H1 (cell line): ENCODE measurements at places on chromosomes 13 and 19. TPM values are rescaled to one million over a fixed set of nuclear protein-coding genes. Genes with fewer than 3 reads are reported as not detected.

DNA sequence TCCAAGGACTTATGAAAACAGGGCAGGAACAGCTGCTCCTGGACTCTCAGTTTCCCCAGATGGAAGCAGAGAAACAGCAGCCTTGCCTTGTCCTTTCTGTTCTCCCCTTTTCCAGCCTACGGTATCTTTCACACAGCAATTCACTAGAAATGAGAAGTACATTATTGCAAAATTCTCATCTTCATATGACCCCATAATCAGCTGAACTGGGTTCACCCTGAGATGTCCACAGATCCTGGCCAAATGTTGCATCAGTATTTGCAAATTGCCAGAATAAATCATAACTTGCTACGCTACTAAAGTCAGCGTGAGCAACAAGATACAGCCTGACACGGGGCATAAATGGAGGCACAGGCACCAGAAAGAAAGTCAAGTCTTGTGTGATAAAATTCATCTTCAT is 16.1 kb downstream of the VSTM1 start:
- no peak overlapping the region for H3K27ac ChIP-seq
- no peak overlapping the region for H3K4me3 ChIP-seq
- no peaks in the 10 kb centered on the region for H3K4me1 ChIP-seq
- H3K27me3 ChIP-seq: no peaks in the 10 kb centered on the region

- DNase-seq: no peak
- no peak overlapping the region for H3K4me3 ChIP-seq
- H3K4me1 ChIP-seq: no peaks in the 10 kb centered on the region
- no peaks in the 10 kb centered on the region for H3K36me3 ChIP-seq
- H3K27me3 ChIP-seq: no peaks in the 10 kb centered on the region
- H3K27ac ChIP-seq: no peak overlapping the region
Measured at GRCh38 chr13:81021284-81021840, 680.4 kb upstream of the SPRY2 start.

Gene AMER2
- polyA plus RNA-seq: 0.14 and 0.16 TPM in 2 replicates

GRCh38 chr13:99191336-99191899 is 9.2 kb upstream of the UBAC2 start:
- H3K4me1 ChIP-seq: no peaks in the 10 kb centered on the region
- no peaks in the 10 kb centered on the region for H3K36me3 ChIP-seq
- H3K27me3 ChIP-seq: no peaks in the 10 kb centered on the region; the same call in 1 of the 2 replicates
- H3K4me3 ChIP-seq: no peak overlapping the region
- DNase-seq: no peak

DNA sequence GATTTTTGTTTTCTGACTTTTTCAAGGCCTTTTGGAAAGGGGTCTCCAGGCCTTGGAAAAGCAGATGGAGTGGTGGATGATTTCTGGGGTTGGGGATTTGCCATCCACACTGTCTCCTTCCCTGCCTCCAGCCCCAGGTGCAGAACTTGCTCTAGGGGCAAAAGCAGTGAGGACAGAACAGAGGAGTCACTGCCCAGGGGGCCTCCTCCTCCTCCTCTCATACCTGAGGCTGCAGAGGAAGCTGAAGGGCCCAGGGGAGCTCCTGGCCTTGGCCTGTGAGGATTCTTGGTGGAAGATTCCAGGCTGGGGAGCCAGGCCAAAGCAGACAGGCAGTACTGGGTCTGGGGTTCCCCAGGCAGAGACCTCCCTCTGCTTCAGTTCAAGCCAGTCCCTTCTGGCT is 52.3 kb upstream of the URI1 start:
- H3K36me3 ChIP-seq: no peaks in the 10 kb centered on the region
- no peak for DNase-seq
- no peak overlapping the region for H3K4me3 ChIP-seq
- H3K4me1 ChIP-seq: no peaks in the 10 kb centered on the region
- no peak overlapping the region for H3K27ac ChIP-seq

GRCh38 chr13:43986421-43986981 is 106.8 kb downstream of the LACC1 start:
- H3K27ac ChIP-seq: no peak overlapping the region
- DNase-seq: no peak
- H3K27me3 ChIP-seq: no peaks in the 10 kb centered on the region
- no peaks in the 10 kb centered on the region for H3K36me3 ChIP-seq

DNA sequence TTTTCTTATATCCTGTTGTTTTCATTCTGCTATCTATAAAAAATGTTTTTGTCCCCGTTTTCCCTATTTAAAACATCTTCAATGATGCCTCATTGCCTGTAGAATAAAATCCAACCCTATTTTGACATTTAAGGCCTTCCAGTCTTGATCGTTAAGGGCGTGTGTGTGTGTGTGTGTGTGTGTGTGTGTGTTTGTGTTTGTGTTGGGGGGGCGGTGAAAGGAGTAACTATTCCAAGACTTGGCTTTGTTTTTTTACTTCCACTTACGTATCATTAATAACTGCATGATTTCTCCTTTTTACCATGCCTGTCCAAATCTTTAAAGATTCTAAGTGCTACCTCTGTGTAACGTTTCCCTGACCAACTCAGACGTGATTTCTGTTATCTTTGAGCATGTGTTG is 784 bp downstream of the PIBF1 start:
- H3K27me3 ChIP-seq: no peaks in the 10 kb centered on the region
- H3K4me3 ChIP-seq: peak overlapping the region; percentile 90
- H3K27ac ChIP-seq: no peak overlapping the region
- H3K36me3 ChIP-seq: peaks cover 6% of the 10 kb centered on the region; the same call in 1 of the 2 replicates

DNA sequence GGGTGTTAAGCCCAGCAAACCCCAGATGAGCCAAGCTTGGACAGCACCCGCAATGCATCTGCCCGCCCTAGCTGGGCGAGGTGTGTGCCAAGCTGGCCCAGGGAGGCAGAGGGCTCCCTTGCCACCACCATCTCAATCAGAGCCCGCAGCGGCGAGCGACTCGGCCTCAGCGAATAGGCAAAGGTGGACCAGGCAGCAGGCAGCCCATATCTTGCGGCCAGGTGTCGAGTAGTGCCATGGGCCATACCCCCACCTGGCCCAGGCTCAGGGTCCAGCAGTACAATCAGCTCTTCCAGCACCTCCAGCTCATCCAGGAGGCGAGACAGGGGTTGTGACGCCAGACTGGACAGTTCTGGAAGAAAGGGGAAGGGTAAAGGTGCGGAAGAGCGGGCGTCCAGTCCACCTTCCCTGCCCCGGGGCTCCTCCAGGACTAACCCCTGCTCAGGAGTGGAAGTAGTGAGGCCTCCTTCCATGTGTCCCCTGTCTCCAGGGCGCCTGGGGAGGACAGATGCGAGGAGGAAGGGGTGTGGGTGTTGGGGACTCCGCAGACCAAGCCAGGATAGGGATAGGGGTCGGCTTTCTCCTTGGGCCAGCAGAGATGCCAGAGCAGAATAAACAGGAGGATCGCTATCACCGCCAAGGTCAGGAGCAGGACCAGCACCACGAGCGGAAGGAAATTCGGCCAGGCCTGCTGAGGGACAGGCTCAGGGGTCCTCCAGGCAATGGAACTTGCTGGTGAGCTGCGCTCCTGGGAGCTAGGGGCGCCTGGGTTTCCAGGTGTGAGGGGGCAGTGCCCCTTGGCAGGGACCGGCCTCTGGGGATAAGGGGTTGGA is 2.8 kb downstream of the IGFLR1 start:
- DNase-seq: no peak
- peaks cover 18% of the 10 kb centered on the region; the same call in 1 of the 2 replicates for H3K36me3 ChIP-seq
- 0 out of 2 replicates have a peak, but pooled peaks cover 5% of the 10 kb centered on the region for H3K4me1 ChIP-seq
- peak overlapping the region; percentile 82 for H3K4me3 ChIP-seq
- H3K27me3 ChIP-seq: no peaks in the 10 kb centered on the region

- no peaks in the 10 kb centered on the region for H3K27me3 ChIP-seq
- DNase-seq: peak; percentile 76
- H3K27ac ChIP-seq: peak overlapping the region; percentile 64; the same call in 1 of the 2 replicates
- H3K36me3 ChIP-seq: peaks cover 9% of the 10 kb centered on the region; the same call in 1 of the 2 replicates
- peaks cover 24% of the 10 kb centered on the region for H3K4me1 ChIP-seq
- peak overlapping the region; percentile 91 for H3K4me3 ChIP-seq
Measured at GRCh38 chr13:99969919-99970650, 1.5 kb downstream of the ZIC5 start.

DNA sequence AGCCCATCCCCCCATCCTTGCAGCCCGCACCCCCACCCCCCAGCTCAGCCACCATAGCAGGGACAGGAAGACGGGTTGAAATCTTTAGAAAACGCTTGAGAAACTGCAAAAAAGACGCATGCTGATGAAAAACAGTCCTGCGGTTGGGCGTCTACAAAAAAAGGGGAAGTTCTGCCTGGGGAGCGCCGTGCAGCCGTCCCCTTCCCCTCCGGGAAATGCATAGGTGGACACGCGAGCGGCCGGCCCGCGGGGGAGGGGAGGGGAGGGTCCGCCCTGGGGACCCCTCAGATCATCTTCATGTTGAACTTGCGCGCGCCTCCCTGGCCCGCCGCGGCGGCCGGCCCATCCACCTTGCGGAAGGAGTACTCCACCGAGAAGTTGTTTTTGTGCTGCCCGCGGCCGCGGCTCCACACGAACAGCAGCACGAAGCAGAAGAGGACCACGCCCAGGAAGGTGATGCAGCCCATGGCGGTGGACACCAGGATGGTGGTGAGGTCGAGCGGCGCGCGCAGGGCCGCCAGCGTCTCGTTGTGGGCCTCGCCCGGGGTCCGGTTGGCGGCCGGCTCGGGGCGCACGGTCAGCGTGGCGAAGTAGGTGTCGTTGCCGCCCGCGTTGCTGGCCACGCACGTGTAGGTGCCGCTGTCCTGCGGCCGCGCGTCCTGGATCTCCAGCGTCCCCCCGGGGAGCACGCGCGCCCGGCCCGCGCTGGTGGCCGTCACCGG is 7.9 kb upstream of the PEAK3 start:
- H3K27ac ChIP-seq: no peak overlapping the region
- H3K4me1 ChIP-seq: no peaks in the 10 kb centered on the region
- H3K36me3 ChIP-seq: peaks cover 6% of the 10 kb centered on the region; the same call in 1 of the 2 replicates
- H3K4me3 ChIP-seq: peak overlapping the region; percentile 21
- no peak for DNase-seq

Gene FSD1
- polyA plus RNA-seq: 181 and 194 TPM in 2 replicates

- no peaks in the 10 kb centered on the region; the same call in 1 of the 2 replicates for H3K27me3 ChIP-seq
- peaks cover 1% of the 10 kb centered on the region for H3K4me1 ChIP-seq
- peak overlapping the region; percentile 37; the same call in 1 of the 2 replicates for H3K27ac ChIP-seq
- H3K4me3 ChIP-seq: peak overlapping the region; percentile 88
Measured at GRCh38 chr13:113297370-113298042, 467 bp downstream of the LAMP1 start.

Gene PSG4
- polyA plus RNA-seq: not detected in 2 replicates

Gene ELAVL3
- polyA plus RNA-seq: 0.80 and 1.2 TPM in 2 replicates

DNA sequence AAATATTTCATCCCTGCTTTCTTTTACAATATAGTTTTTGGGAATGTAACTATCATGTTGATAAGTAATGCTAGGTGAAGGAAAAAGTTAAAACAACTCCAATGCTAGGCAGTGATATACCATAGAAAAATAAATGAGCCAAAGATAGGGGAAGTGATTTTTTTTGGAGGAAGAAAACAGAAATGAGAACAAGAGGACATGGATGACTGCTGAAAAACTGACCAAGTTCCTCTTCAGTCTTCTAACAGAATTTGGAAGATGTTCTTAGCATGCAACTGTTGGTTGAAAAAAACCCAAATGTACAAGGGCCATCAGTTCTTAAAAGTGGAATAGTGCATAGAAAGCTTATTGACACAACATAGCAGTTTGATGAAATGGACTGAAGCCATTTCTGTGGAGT is 262.5 kb upstream of the STARD13 start:
- no peak overlapping the region for H3K27ac ChIP-seq
- H3K4me3 ChIP-seq: no peak overlapping the region
- no peaks in the 10 kb centered on the region for H3K27me3 ChIP-seq
- peaks cover 3% of the 10 kb centered on the region for H3K4me1 ChIP-seq
- no peak for DNase-seq

DNA sequence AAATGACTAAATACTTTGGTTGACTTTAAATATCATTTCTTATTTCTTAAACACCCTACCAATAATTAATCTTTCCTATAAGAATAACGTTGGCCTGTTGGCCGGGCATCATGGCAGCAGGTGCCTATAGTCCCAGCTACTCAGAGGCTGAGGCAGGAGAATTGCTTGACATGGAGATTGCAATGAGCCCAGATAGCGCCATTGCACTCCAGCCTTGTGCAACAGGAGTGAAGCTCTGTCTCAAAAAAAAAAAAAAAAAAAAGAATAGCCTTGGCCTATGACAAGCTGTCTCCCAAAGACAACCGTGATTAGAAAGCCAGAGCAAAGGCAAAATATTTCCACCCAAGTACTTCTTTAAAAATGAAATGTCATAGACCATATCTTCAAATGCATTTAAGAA is 24.5 kb upstream of the KCTD4 start:
- H3K4me3 ChIP-seq: no peak overlapping the region
- H3K4me1 ChIP-seq: no peaks in the 10 kb centered on the region
- H3K27me3 ChIP-seq: no peaks in the 10 kb centered on the region
- no peak overlapping the region for H3K27ac ChIP-seq
- H3K36me3 ChIP-seq: no peaks in the 10 kb centered on the region
- no peak for DNase-seq

GRCh38 chr13:80830431-80830830 is 489.5 kb upstream of the SPRY2 start:
- no peaks in the 10 kb centered on the region for H3K27me3 ChIP-seq
- H3K4me1 ChIP-seq: no peaks in the 10 kb centered on the region
- H3K36me3 ChIP-seq: no peaks in the 10 kb centered on the region; the same call in 1 of the 2 replicates
- DNase-seq: no peak

- H3K27me3 ChIP-seq: no peaks in the 10 kb centered on the region
- no peaks in the 10 kb centered on the region; the same call in 1 of the 2 replicates for H3K4me1 ChIP-seq
- no peak overlapping the region for H3K4me3 ChIP-seq
- DNase-seq: no peak
- peaks cover 2% of the 10 kb centered on the region; the same call in 1 of the 2 replicates for H3K36me3 ChIP-seq
- no peak overlapping the region for H3K27ac ChIP-seq
Measured at GRCh38 chr13:78650717-78651083, 8.3 kb downstream of the OBI1 start.

- H3K27ac ChIP-seq: no peak overlapping the region
- DNase-seq: no peak
- peaks cover 95% of the 10 kb centered on the region for H3K27me3 ChIP-seq
- no peaks in the 10 kb centered on the region for H3K36me3 ChIP-seq
- peaks cover 32% of the 10 kb centered on the region for H3K4me1 ChIP-seq
Measured at GRCh38 chr19:18608102-18608804, 1.7 kb upstream of the CRLF1 start.

Gene LRP3
- 30.3 and 40.2 TPM in 2 replicates for polyA plus RNA-seq

Gene ZFP28
- polyA plus RNA-seq: 1.3 and 1.6 TPM in 2 replicates

Gene SIGLEC10
- polyA plus RNA-seq: 0.06 TPM in 1 of 2 replicates, not detected in the other

Gene CALR3
- 0.11 TPM in 1 of 2 replicates, not detected in the other for polyA plus RNA-seq

- DNase-seq: no peak
- peaks cover 100% of the 10 kb centered on the region for H3K27me3 ChIP-seq
- no peak overlapping the region for H3K27ac ChIP-seq
- H3K4me1 ChIP-seq: peaks cover 10% of the 10 kb centered on the region
- H3K4me3 ChIP-seq: no peak overlapping the region
Measured at GRCh38 chr13:27962982-27963381, 6.1 kb downstream of the CDX2 start.

Gene ADAT3
- 5.4 and 9.8 TPM in 2 replicates for polyA plus RNA-seq

Gene SBK3
- polyA plus RNA-seq: 1.5 and 2.8 TPM in 2 replicates
